Left ventricle myocardium inferior (tissue), 1 donor: ENCODE measurements at places on chromosomes 1 and 21. TPM values are rescaled to one million over a fixed set of nuclear protein-coding genes. Genes with fewer than 3 reads are reported as not detected.

ERICH3 gene
- total RNA-seq = not detected

FAM110D gene
- 3.1 TPM for total RNA-seq

IVL gene
- not detected for total RNA-seq

ACTA1 gene
- total RNA-seq = 7,565 TPM

SYPL2 gene
- total RNA-seq = 25.3 TPM

IGSF9 gene
- 0.25 TPM for total RNA-seq

SLC2A1 gene
- total RNA-seq = 54.9 TPM

PTTG1IP gene
- total RNA-seq = 171 TPM

TENT5C gene
- total RNA-seq = 14.9 TPM

DNA sequence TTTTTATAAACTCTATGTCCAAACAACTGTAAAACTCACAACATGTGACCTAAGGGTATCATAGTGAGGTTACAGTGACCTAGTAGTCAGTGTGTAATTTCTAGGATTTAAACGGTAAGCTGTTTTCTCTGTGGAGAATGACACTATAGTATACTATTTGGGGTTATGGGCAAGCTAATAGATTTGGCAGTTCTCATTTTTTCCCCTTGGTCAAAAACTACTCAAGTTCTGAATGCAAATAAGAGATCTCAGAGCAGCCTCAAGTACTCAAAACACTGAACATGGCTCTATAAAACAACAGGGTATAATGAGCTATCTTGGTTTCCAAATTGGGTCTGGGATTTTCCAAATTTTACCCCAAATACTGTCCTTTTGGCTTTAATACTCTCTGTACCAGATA, 88.5 kb upstream of the HMCN1 start:
- DNase-seq = no peak

DNA sequence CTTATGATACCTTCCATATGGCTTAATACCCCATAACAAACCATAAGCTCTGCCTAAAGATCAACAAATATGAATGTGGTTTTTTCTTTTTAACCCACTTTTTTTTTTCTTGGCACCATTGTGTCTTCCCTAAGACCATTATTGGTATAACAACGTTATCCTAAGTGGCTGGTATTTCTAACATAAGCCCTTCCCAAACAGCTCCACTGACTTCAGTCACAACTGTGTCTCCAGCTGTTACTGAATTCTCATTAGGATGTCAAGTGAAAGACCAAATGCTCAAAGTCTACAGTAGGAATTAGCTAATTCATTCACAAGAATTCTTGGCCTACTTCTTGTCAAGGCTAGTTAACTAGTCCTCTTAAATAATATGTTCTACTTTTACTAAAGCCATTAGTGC, 4.2 kb upstream of the RXRG start:
- no peak for DNase-seq

DNA sequence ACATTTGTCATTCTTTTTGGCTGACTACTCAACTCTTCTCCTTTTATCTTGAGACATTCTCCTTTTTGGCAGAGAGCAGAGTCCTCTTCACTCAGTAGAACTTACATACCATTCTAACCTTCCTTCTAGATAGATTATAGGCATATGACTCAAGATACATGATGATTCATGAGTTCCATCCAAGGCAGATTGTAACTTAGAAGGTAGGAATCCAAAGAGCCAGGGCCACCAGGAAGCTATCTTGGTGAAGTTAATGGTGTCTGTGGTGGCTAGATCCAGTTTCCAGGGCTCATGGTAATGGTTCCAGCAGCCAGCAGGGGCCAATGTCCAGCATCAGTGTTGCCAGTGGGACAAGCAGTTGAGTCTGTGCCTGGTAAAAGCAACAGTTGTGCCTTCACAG, 76.1 kb upstream of the KIAA0040 start:
- no peak for DNase-seq

GRCh38 chr1:242787968-242788367, 263.5 kb upstream of the PLD5 start:
- no peak for DNase-seq

GRCh38 chr1:92310185-92310597, 11.3 kb downstream of the RPAP2 start:
- DNase-seq = no peak

- DNase-seq = no peak
Measured at GRCh38 chr1:165539908-165540307, 3.9 kb upstream of the LRRC52 start.

GRCh38 chr1:218874801-218875400, 298.8 kb upstream of the LYPLAL1 start:
- DNase-seq = no peak

DNA sequence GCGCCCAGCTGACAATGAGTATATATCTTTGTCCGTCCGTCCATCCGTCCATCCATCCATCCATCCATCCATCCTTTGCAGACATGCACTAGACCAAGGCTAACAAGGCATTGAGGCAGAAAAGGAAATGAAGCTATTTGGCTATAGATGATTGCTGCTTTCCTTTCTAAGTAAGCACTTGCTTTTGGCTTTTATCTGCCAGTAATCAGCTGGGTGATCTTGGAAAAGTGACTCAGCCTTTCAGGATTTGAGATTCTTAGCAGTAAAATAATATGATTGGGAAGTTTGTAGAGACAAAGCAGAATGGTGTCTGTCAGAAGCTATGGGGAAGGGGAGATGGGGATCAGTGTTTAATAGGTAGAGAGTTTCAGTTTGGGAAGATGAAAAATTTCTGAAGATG, 22.7 kb downstream of the ZFYVE9 start:
- no peak for DNase-seq

DNA sequence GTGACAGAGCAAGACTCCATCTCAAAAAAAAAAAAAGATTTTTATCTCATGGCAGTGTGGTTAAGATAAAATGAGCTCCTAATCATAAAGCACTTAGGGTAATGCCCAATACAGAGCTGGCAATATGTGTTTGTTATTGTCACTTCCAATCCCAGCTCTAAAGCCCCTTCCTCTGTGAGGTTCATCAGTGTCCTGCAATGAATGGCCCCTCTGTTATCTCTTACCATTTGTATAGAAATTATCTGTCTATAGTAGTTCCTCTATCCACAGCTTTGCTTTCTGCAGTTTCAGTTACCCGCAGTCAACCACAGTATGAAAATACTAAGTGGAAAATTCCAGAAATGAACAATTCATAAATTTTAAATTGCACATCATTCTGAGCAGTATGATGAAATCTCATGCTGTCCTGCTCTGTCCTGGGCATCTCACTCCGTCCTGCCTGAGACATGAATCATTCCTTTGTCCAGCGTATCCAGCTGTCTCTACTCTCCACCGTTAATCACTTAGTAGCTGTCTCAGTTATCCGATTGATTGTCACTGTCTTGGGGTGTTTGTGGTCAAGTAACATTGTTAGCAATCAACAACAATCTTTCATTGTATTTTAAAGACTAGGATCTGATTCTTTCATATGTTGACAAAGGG, 50.2 kb upstream of the DNAH14 start:
- DNase-seq = no peak

GRCh38 chr1:109241841-109242345, 7.4 kb upstream of the CELSR2 start:
- no peak for DNase-seq

- DNase-seq = no peak
Measured at GRCh38 chr1:41239988-41240610, 2.0 kb downstream of the SCMH1 start.

- no peak for DNase-seq
Measured at GRCh38 chr1:43304314-43304681, 3.5 kb downstream of the TIE1 start.

- no peak for DNase-seq
Measured at GRCh38 chr1:165371588-165372225, 15.2 kb upstream of the LMX1A start.

DNA sequence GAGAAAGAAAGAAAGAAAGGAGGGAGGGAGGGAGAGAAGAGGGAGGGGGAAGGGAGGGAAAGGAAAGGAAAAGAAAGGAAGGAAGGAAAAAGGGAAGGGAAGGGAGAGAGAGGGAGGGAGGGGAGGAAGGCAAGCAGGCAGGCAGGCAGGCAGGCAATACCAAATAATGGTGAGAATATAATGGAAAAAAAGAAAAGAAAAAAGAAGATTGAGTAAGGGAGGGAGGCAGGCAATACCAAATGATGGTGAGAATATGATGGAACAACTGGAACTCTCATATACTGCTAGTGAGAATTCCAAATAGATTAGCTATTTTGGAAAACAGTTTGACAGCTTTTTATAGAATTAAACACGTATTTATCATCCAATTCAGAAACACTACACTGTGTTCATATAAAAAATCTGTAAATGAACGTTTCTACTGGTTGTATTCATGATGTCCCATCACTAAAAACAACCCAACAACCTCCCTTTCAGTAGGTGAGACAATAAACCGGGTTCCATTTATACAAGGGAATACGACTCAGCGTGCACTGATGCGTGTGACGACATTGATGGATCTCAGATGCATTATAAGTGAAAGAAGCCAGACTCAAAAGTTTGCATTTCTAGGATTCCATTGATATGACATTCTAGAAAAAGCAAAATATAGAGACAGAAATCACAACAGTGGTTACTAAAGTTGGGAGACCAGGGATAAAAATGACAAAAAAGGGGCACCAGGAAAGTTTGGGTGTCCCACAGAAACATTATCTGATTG, 226.4 kb downstream of the DSCAM start:
- DNase-seq = no peak

DNA sequence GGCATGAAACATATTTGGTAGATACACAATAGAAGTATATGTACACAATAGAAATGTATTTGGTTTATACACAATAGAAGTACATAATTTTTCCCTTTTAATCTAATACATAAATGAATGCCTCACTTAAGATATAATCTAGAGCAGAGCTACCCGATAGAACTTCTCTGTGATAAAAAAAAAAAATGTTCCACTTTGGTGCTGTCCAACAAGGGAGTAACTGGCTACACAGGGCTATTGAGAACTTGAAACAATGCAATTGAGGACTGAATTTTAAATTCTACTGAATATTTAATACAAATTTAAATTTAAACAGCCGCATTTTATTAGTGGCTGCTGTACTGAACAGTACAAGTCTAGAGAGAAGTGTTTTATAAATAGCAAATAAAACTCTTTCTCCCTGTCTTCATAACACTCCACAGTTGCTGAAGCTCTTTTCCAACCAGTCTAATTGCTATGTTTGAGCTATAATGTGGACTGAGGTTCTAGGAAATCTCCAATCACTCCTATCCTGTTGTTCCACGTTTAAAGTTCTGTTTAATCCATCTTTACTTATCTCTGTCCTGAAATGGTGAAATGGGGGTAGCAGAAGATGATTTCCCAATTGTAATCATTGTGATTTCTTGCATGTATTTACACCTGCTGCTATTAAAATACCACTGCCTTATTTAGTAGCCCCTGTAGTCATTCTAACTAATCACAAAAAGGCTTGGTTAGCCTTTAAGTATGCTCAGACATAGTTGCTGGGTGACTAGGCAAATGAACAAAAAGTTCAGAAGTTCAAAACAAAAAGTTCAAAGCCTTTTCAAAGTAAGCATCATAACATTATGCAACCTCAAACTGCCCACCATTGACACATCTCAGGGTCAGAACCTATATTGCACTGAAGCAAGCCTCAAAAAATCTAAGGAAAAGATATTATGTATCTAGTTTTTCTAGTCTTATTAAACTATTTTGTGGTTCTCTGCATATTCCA, 192.3 kb upstream of the C1orf87 start:
- no peak for DNase-seq

DNA sequence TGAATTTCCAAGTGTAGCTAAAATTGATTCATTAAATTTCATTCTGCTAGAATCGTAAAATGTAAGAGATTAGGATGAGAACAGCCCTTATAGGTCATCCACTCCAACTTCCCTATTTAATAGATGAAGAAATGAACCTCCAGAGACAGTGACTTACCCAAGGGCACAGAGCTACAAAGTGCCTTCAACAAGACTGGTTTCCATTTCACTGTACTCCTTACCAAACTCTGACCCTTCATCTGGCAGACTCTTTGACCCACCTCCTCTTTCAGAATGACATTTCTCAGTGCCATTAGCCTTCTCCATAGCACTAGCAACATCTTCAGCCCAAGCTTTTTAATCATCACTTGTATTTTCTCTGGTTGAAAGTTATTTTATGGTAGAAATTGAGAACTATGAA, 161.3 kb downstream of the NEK7 start:
- no peak for DNase-seq

DNA sequence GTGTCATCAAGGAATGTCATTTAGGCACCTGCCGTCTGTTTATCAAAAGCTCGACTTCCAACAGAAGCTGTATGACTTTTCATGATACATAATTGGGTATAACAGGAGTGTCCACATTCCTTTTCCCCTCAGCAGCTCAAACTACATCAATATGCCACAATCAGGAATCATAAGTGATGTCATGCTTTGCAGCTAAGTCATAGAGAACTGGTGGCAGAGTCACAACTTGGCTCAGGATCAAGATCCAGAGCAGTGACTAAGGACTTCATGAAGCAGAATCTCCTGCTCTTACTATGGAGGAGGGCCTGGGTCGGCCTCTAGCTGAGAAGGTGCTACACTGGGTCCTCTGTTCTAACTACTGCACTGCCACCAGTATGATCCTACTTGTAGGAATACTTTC, 36.5 kb upstream of the AGBL4 start:
- no peak for DNase-seq

DNA sequence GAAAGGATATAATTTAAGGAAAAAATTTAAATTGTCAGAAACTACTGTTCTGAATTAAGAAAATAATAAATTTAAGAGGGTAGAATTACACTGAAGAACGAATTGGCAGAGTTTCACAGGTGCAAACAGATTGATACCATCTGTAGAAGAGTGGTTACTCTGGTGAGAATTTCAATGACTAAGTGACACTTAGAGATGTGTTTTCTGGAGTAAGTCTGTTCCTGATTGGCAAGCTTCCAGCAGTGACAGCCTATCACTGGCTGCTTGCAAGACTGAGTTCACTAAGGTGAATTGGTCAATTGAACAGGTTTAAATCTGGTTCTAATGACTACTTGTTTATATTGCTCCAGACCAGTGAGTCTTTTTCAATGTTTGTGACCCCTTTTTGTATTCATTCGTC, 838.2 kb upstream of the RGS18 start:
- no peak for DNase-seq

- DNase-seq = no peak
Measured at GRCh38 chr1:231050395-231050794, 10.3 kb upstream of the FAM89A start.

GRCh38 chr1:112625696-112626095, 6.1 kb downstream of the CAPZA1 start:
- no peak for DNase-seq

DNA sequence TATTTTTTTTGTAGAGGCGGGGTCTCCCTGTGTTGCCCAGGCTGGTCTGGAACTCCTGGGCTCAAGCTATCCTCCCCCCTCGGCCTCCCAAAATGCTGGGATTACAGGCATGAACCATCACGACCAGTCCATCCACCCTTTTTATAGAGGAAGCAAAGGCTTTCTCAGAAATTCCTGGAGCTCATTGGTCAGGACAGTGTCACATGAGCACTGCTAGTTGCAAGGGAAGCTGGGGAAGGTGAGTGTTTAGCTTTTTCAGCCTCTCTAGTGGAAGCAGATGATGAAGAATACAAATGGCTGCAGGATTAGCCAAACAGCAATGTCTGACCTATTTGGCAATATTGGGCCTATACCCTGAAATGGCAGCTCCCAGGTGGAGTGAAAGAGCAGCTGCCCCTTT, 8.0 kb downstream of the IGFN1 start:
- no peak for DNase-seq
